Activated T-cell treated with anti-CD3 and anti-CD28 coated beads, Interleukin-2, amount 50 U/mL, for 1 hour (primary cell): ENCODE measurements at places on chromosomes 6 and 20.

GRCh38 chr20:25076731-25077609 is 5.0 kb downstream of the VSX1 start:
- no peak for DNase-seq

GRCh38 chr6:82264321-82264720 is 16.8 kb upstream of the IBTK start:
- no peak for DNase-seq

DNA sequence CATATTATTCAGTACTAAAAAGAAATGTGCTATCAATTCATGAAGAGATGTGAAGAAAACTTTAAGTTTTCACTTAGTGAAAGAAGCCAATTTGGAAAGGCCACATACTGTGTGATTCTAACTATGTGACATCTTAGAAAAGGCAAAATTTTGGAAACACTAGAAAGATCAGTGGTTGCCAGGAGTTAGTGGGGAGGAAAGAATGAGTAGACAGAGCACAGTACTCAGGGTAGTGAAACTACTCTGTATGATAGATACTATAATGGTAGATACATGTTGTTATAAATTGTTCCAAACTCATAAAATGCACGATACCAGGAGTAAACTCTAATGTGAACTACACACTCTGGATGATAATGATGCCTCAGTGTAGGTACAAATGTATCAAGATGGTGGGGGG is 14.2 kb downstream of the NCOA3 start:
- DNase-seq: no peak

- no peak for DNase-seq
These were observed 84.3 kb upstream of the RALY start for GRCh38 chr20:33909331-33909921.

- no peak for DNase-seq
These were observed 96.7 kb downstream of the TOX2 start for GRCh38 chr20:44011251-44011940.

DNA sequence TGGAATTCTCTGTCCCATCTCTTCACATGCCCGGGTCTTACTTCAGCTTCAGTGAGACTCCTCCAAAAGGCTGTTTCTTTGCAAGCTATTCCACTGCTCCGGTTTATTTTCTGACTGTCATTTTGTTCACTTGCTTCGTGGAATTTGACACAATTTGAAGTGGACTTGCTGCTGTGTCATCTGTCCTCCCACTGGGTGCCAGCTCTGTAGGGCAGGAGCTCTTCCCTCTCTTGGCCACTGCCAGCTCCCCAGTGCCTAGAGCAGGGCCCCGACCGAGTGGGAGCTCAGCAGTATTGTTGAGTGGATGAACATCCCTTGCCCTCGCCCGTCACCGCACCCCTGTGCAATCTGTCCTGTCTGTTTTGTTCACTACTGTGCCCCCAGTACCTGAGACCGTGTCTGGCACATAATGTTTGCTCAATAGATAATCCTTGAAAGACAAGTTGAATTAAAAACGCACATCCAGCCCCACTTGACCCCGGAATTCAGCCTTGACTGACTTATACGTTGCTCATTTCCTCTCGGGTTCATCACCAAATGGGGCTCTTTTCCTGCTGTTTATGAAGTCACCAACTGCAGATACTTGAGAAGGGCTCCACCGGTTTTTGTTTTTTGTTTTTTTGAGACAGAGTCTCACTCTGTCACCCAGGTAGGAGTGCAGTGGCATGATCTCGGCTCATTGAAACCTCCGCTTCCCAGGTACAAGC is 170.3 kb upstream of the KCNG1 start:
- DNase-seq: no peak
